Activated CD8-positive, alpha-beta T cell treated with anti-CD3 and anti-CD28 coated beads for 36 hours (primary cell): ENCODE measurements at places on chromosomes 3 and 15. TPM values are rescaled to one million over a fixed set of nuclear protein-coding genes. Genes with fewer than 3 reads are reported as not detected.

DNA sequence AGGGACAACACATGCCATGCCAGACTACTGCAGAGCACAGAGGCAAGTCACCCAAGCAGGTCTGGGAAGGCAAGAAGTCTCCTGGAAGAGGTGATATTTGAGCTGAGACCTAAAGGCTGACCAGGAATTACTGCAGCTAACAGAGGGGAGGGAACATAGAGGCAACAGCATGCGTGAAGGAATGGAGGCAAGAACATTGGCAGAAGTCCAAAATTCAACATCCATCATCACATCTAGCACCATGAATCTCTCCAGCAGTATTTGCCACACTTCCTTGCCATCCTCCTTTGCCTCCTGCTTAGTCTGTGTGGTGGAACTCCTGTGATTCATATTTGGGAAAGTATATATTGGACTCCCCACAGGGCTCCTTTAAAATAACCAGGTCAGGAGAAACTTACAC lies 870 bp upstream of the TSEN2 start:
- no peaks in the 10 kb centered on the region for H3K27me3 ChIP-seq
- peak overlapping the region; percentile 92 for H3K4me3 ChIP-seq
- no peak for DNase-seq
- peak overlapping the region; percentile 93 for H3K27ac ChIP-seq
- H3K36me3 ChIP-seq, result peaks cover 21% of the 10 kb centered on the region

DNA sequence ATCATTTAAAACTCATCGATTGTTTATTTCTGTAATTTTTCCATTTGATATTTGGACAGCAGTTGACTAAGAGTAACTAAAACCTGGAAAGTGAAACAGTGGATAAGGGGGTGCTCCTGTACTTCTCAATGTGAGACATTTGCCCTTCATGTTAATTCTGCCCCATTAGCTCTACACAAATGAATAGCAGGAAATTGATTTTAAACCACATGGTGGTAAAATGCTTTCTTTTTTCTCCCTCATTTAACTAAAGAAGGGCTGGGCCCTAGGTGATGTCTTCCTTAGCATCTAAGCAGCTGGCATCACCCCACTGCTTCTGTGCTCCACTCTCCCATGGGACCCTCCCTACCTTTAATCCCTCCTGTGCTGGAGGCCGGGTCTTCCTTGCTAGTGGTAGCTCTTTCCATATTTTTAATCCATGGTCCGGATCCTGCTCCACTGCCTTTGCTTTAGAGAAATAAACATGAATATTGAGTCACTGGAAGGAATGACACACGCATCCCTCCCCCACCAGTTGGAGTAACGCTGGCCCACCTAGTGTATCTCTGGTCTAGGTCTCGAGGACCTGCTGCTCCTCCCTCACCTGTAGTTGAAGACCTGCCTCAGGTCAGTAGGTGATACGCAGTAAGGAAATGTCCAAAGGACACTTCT lies 30.2 kb upstream of the LAMP3 start:
- DNase-seq, result no peak
- peaks cover 10% of the 10 kb centered on the region for H3K4me1 ChIP-seq
- no peak overlapping the region for H3K4me3 ChIP-seq
- no peaks in the 10 kb centered on the region for H3K36me3 ChIP-seq
- H3K27me3 ChIP-seq, result no peaks in the 10 kb centered on the region

- H3K36me3 ChIP-seq, result peaks cover 39% of the 10 kb centered on the region
- no peaks in the 10 kb centered on the region for H3K27me3 ChIP-seq
- H3K4me3 ChIP-seq, result no peak overlapping the region
- H3K4me1 ChIP-seq, result no peaks in the 10 kb centered on the region
- DNase-seq, result no peak
These were observed 8.0 kb downstream of the CDAN1 start for GRCh38 chr15:42728972-42729371.

DNA sequence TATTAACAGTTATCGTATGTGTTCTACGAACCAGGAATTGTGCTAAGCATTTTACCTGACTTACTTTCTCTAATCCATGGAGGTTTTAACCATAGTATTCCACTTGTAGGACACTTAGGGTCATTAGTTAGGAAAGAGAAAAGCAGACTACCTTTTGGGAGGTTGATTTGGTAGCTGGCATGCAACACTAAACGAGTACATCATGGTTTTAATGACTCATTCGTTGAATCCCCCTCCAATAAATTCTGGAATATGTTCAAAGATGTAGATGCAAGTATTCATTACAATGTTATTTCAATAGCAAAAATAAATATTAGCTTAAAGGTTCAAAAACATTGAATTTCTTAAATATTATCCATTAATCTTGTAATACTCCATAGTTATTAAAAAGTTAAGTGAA lies 162.5 kb downstream of the FMN1 start:
- DNase-seq, result no peak
- no peak overlapping the region for H3K27ac ChIP-seq
- no peaks in the 10 kb centered on the region for H3K36me3 ChIP-seq
- H3K4me3 ChIP-seq, result no peak overlapping the region

DNA sequence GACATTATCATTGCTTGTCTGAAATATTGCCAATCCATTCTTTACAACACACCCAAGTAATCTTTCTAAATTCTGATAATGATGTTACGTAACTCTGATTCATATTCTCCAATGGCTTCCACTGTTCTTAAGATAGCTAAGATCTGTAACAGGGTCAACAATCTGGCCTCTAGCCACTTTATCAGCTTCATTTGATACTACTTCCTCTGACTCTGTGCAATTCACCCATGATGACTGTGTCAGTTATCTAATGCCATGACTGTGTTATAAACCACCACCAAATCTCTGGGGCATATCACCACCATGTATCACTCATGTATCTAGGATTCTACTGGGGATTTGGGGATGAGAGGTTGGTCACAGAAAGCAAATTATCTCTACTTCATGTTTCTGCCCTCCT lies 44.0 kb downstream of the CD200 start:
- H3K4me1 ChIP-seq, result peaks cover 22% of the 10 kb centered on the region
- DNase-seq, result no peak
- H3K4me3 ChIP-seq, result no peak overlapping the region
- no peaks in the 10 kb centered on the region for H3K27me3 ChIP-seq
- no peak overlapping the region for H3K27ac ChIP-seq

GRCh38 chr15:62128916-62129315 lies 36.2 kb downstream of the C2CD4B start:
- H3K4me3 ChIP-seq, result no peak overlapping the region
- no peaks in the 10 kb centered on the region for H3K36me3 ChIP-seq
- H3K4me1 ChIP-seq, result peaks cover 29% of the 10 kb centered on the region
- peaks cover 3% of the 10 kb centered on the region for H3K27me3 ChIP-seq
- no peak overlapping the region for H3K27ac ChIP-seq
- no peak for DNase-seq

GRCh38 chr3:152466784-152467183 lies 198.1 kb downstream of the MBNL1 start:
- no peak for DNase-seq
- peak overlapping the region; percentile 49 for H3K27ac ChIP-seq
- H3K4me1 ChIP-seq, result peaks cover 4% of the 10 kb centered on the region
- H3K4me3 ChIP-seq, result no peak overlapping the region
- peaks cover 27% of the 10 kb centered on the region for H3K36me3 ChIP-seq

GRCh38 chr3:142056656-142057330 lies 92.6 kb downstream of the TFDP2 start:
- H3K4me3 ChIP-seq, result no peak overlapping the region
- H3K27ac ChIP-seq, result no peak overlapping the region
- H3K36me3 ChIP-seq, result peaks cover 5% of the 10 kb centered on the region

GRCh38 chr15:71743861-71744382 lies 66.4 kb upstream of the NR2E3 start:
- H3K4me1 ChIP-seq, result peaks cover 3% of the 10 kb centered on the region
- peak; percentile 69 for DNase-seq
- no peak overlapping the region for H3K4me3 ChIP-seq
- no peak overlapping the region for H3K27ac ChIP-seq
- peaks cover 4% of the 10 kb centered on the region for H3K27me3 ChIP-seq

DNA sequence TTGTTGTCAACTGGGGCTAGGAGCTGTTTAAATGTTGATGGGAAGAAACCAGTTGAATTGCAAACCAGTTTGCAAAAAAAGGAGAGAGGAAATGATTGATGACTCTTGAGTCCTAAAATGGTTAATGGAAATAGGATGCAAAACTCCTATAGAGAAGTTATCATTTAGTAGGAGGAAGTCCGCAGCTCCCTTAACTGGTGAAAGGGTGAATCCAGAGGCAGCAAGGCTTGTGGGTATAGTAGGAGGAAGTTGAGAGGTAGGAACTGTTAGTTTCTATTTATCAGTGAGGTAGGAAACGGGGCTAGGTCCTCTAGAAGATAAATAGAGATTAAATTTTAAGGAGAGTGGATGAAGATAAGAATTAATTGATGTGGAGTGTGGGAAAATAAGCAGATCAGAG lies 15.4 kb downstream of the IREB2 start:
- peaks cover 69% of the 10 kb centered on the region for H3K4me1 ChIP-seq
- no peaks in the 10 kb centered on the region for H3K27me3 ChIP-seq
- peak overlapping the region; percentile 55 for H3K27ac ChIP-seq

DNA sequence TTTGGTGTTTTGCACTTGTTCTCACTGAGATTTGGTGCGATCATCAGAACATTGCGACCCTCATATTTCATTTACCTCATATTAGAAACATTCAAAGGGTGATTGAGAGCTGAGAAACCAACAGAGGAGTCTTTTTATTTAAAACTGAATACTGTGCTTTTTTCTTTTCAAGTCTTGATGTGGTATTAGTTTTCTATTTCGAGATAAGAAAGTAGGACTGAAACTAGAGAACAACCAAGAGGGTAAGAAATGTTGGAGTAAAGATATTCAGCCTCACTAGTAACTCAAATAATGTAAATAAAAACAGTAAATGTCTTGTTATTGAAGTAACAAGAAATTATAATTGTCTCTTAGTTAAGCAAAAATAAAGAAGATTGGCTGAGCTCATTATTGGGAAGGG lies 26.5 kb downstream of the EFHB start:
- H3K36me3 ChIP-seq, result no peaks in the 10 kb centered on the region
- no peaks in the 10 kb centered on the region for H3K27me3 ChIP-seq
- H3K27ac ChIP-seq, result no peak overlapping the region
- H3K4me3 ChIP-seq, result no peak overlapping the region
- DNase-seq, result no peak
- H3K4me1 ChIP-seq, result no peaks in the 10 kb centered on the region

GRCh38 chr3:177050501-177051237 lies 146.6 kb downstream of the TBL1XR1 start:
- DNase-seq, result no peak
- no peak overlapping the region for H3K4me3 ChIP-seq
- H3K36me3 ChIP-seq, result peaks cover 44% of the 10 kb centered on the region
- peak overlapping the region; percentile 64 for H3K27ac ChIP-seq
- H3K4me1 ChIP-seq, result peaks cover 9% of the 10 kb centered on the region
- no peaks in the 10 kb centered on the region for H3K27me3 ChIP-seq

- H3K27ac ChIP-seq, result no peak overlapping the region
- no peak for DNase-seq
- H3K27me3 ChIP-seq, result peaks cover 3% of the 10 kb centered on the region
These were observed 529.0 kb upstream of the NECTIN3 start for GRCh38 chr3:110542552-110543150.

GRCh38 chr3:39187372-39188155 lies 4.8 kb downstream of the XIRP1 start:
- no peaks in the 10 kb centered on the region for H3K36me3 ChIP-seq
- H3K27ac ChIP-seq, result no peak overlapping the region
- no peak for DNase-seq
- no peaks in the 10 kb centered on the region for H3K27me3 ChIP-seq

- H3K36me3 ChIP-seq, result no peaks in the 10 kb centered on the region
- DNase-seq, result no peak
- no peak overlapping the region for H3K4me3 ChIP-seq
- no peaks in the 10 kb centered on the region for H3K4me1 ChIP-seq
These were observed 172.5 kb upstream of the GADL1 start for GRCh38 chr3:31067004-31067403.

DNA sequence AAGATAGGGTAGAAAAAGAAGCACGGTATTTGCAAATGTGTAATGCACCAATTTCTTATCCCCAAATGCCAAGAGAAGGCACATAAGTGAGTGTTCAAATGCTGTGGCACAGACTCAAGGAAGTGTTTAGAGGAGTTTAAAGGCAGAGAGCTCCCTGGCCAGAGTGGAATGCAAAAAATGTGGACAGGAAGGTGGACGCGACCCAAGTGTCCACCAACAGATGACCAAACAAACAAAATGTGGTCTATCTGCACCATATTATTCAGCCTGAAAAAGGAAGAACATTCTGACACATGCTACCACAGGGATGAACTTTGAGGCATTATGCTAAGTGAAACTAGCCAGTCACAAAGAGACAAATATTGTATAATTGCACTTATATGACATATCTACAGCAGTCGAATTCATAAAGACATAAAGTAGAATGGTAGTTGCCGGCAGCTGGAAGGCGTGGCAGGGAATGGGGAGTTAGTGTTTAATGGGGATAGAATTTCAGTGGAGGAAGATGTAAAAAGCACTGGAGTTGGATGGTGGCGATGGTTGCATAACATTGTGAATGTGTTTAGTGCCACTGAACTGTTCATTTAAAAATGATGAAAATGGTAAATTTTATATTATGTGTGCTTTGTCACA lies 126.6 kb downstream of the SRGAP3 start:
- H3K4me1 ChIP-seq, result no peaks in the 10 kb centered on the region
- H3K4me3 ChIP-seq, result no peak overlapping the region
- H3K36me3 ChIP-seq, result no peaks in the 10 kb centered on the region

DNA sequence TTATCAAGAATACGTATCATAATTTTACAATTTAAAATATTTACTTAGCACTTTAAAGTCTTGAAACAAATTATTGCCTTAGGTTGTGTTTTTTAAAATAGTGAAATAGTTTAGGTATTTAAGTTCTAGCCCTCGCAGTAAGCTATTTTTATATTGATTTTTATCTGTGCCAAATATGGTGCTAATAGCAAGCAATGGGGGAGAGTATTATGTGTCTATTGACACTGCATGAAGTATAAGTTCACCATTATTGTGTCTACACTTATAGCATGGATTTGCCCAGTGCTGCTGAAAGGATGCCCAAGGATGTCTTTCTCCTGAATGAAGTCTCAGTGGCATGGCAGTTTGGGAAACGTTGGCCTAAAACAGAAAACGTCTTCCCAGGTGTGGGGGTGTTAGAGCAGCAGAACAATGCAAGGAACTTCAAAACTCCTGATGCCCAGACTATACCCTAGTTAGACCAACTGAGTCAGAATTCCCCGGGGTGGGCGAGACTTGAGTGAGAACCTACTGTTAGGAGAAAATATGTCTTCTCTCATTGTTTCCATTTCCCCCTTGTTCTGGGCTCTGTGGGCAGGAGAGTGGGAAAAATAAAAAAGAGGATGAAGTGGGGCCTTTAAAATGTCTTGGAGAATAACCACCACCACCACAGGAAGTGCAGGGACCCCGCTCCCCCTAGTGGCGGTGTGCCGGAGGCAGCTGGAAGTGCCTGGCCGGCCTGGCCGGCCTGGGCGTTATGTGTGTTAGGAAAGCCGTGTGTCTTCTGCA lies 104.2 kb upstream of the SLC7A14 start:
- H3K4me3 ChIP-seq, result no peak overlapping the region
- H3K4me1 ChIP-seq, result no peaks in the 10 kb centered on the region
- H3K36me3 ChIP-seq, result no peaks in the 10 kb centered on the region

Gene COL6A6
- total RNA-seq, result not detected

Gene MKRN3
- total RNA-seq, result 1.3 TPM

Gene GP9
- total RNA-seq, result not detected

Gene XXYLT1
- 8.4 TPM for total RNA-seq

Gene POLQ
- total RNA-seq, result 23.6 TPM

Gene ROPN1
- total RNA-seq, result not detected

Gene TIMP4
- total RNA-seq, result not detected

Gene ACP3
- not detected for total RNA-seq

Gene TUSC7
- total RNA-seq, result not detected

Gene GPR87
- total RNA-seq, result not detected

Gene MAPKAPK3
- total RNA-seq, result 204 TPM

Gene ADIPOQ
- total RNA-seq, result not detected

Gene FAM3D
- not detected for total RNA-seq
